ENCODE measurements at places on chromosomes 6 and 20.

- no peak for DNase-seq
Observed at GRCh38 chr6:84280030-84280429, 52.6 kb upstream of the CEP162 start.

- DNase-seq = no peak
Observed at GRCh38 chr6:152094992-152095592, 287.6 kb downstream of the ESR1 start.

- no peak for DNase-seq
Observed at GRCh38 chr6:41687501-41688175, 47.8 kb downstream of the TFEB start.

DNA sequence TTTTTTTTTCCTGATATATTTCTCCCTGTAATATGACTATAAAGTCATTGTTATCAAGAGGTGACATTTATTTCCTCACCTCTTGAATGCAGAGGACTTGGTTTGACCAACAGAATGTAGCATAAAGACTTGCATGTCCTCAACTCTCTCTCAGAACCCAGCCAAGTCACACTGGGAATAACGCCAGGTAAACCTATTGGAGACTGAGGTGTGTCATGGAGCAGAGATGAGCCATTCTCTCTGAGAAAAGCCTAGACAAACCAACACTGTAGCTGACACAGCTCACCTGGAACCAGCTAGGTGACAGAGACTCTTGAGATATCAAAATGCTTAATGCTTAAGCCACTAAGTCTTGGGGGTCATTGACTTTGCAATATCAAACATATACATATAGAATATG, 533.6 kb downstream of the HAO1 start:
- no peak for DNase-seq

DNA sequence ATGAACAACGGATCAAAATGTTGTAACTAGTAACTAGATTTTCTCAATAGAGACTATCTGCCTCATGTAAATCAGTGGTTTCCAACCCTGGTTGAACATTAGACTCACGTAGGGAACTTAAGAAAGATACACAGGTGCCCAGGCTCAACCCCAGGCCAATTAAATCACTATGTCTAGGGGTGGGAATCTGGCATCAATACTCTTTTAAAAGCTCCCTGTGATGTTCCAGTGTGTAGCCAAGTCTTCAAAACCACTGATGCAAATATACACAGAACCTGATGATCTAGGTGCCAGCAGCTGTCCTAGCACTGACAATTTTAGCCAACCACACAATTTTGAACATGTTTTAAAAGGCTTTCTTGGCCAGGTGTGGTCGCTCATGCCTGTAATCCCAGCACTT, 128.7 kb downstream of the TBC1D32 start:
- DNase-seq = no peak

DNA sequence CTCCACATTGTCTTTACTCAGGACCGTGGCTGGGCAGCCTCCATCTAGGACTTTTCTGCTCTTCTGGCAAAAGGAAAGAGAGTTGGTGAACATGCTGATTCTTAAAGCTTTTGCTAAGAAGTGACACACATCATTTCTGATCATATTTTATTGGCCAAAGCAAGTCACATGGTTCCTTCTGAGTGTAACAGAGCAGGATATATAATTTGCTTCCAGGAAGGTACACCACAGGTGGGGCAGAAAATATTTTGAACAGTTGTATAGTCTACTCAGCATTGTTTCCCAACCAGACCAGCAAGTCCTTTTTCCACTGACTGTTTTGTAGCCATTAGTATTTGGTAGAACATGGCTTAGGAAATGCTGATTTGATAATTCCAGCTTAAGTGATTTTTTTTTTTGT, 73.5 kb downstream of the AKAP7 start:
- no peak for DNase-seq

GRCh38 chr6:5762561-5762968, 244.2 kb downstream of the NRN1 start:
- DNase-seq = no peak

DNA sequence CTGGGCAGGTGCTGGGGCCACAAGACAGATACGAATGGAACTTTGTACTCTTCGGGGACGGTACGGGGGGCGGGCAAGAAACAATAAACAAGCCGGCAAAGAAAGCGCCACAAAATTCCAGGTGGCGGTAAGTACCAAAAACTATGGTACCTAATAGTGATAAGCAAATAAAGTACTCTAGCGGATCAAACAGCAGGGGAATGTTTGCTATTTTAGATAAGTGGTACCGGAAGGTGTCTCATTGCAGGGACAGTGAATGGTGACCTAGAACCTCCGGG, 15.1 kb upstream of the RIPK1 start:
- DNase-seq = no peak

GRCh38 chr6:10407674-10408054, 7.2 kb downstream of the TFAP2A start:
- no peak for DNase-seq

DNA sequence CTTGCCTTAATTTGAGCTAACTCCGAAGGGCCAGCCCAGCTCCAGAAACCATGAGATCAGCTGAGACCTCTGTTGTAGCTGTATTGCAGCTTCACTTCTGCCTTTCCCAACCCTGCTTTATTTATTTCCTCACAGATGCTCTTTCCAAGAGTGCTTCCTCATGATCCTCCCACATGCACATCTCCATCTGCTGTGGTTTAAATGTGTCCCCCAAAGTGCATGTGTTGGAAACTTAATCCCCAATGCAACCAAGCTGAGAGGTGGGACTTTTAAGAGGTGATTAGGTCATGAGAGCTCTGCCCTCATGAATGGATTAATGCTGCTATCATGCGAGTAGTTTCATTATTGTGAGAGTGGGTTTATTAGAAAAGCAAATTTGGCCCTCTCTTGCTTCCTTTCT, 164.4 kb upstream of the TAB2 start:
- no peak for DNase-seq

DNA sequence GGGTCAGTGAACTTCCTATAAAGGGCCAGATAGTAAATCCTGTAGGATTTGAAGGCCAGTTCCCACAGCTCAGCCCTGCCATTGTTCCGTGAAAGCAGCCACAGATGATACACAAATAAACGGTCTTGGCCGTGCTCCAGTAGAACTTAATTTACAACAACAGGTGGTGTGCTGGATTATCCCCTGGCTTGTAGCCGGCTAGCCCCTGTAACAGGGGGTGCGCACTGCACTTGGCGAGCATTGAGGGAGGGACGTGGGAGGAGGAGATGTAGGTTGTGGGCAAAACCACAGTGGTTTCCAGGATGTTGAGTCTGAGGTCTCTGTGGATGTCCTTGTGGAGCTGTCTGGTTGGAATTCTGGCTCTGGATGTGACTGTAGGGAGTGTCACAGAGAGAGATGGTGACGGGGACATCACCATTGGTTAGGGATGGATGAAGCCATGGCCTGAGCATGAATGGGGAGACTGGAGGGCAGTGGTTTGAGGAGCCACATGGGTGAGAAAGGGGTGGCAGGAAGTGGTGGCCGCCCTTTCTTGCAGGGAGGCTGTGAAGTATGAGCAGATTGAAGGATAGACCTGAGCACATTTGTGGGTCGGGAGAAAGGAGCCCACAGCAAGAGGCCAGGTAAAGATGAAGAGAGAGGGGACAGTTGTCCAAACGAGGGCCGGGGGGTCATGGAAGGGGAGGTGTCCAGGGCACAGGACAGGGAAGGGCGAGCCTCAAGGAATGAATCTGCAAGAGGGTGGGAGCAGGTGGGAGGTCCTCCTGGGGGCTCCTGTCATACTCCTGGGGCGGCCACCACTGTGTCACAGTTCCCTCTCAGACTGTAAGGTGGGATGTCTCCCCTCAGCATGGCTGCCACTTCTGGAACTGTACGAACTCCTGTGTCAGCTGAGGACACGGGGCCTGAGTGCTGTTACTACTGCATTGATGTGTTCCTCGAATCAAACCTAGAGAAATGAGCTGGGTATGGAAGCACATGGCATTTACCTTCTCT, 53.6 kb downstream of the CDH26 start:
- DNase-seq = no peak

GRCh38 chr6:47714802-47715201, 16.4 kb downstream of the ADGRF4 start:
- no peak for DNase-seq

DNA sequence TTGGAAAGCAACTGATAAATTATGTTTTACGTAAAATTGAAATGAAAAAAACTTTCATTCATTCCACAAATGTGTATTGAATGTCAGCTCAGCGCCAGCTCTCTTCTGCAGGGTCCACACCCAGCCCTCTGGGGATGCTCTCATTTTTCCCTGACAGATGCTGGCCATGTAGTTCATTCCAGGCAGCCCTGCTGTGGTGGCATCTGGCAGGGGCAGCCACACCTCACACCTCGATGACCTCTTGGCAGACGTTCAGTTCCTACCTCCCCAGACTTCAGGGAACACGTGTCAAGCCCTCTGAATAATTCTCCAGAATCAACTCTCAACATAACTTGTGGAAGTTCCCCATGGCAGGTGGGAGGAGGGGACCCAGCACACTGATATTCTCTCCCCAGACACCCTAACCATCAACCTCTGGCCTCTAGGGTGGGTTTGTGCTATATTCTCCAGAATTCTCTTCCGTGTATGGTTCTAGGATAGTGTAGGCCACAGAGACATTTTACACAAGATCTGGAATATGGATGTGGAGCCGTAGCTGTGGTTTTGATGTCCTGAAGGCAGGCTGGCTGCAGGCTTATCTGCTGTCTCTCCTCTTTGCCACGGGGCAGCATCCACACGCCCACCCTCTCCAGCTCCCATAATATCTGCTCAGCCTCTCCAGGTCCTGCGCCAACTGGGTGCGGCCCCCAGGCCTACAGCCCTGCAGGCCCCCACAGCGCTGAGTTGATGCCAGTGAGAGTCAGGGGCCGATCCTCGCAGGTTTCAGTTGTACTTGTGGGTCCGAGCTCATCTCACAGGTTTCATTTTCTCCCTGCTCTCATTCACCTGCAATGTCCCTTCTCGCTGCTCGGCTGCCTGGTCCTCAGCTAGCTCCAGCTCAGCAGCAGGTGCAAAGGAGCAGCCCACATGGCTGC, 175.8 kb upstream of the ARID1B start:
- DNase-seq = no peak

GRCh38 chr6:103175056-103175455, 1684.7 kb downstream of the HACE1 start:
- DNase-seq = no peak

- DNase-seq = no peak
Observed at GRCh38 chr6:67608099-67608749, 1026.9 kb upstream of the ADGRB3 start.
